ENCODE measurements at places on chromosomes 5 and 9.

GRCh38 chr5:125236981-125237380, 490.5 kb upstream of the ZNF608 start:
- DNase-seq: no peak

- peak; percentile 83 for DNase-seq
These were observed 440.1 kb upstream of the ADAMTS16 start for GRCh38 chr5:4700069-4700468.

DNA sequence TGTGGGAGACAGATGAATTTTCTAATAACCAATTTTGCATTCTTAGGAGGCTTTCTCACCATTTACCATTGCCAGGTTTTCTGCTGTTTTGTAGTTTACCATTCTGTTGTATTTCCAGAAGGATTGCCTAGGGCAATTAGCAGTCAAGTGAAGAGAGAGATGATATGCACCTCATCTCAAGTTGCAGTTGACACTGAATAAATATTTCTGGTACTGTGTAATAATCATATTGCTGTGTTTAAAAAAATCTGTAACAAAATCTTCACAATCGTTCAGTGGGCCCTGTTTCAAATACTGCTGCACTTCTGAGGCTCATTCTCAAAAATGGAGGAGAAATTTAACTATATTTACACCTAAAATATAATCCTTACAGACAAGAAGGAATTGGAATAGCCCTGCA, 706.1 kb upstream of the PTPRD start:
- no peak for DNase-seq

DNA sequence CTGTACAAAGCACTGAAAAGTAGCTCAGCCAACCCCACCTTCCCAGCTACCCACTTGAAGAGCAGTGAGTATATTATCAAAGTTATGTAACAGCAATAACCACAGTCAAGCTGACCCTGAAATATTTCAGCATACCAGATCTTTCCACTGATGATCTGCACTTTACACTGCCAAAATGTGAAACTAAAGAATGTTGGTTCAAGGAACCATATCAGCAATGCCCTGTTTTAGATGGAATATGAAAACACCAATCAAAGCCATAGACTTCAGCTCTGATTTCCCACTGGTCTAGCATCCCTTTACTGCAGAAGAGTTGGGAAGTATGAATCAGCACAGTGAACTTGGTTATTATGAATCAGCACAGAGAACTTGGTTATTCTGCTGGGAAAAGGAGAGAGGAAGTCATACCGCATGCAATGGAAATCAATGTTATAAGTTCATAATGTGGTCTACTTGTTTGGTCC, 20.0 kb downstream of the CEMIP2 start:
- DNase-seq: no peak

DNA sequence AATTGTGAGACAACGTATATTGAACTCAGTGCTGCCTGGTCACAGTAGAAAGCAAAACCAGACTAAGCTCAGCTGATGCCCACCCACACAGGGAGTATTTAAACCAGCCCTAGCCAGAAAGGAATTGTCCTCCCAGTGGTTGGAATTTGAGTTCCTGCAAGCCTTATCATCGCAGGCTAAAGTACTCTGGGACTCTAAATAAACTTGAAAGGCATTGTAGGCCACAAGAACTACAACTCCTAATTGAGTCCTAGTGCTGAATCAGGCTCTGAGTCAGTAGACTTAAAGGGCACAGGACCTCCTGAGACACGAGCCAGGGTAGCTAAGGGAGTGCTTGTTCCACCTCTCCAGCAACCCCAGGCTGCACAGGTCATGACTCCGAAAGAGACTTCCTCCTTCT, 171.4 kb downstream of the MCTP1 start:
- DNase-seq: no peak

GRCh38 chr5:54108136-54108535, 202.2 kb downstream of the ARL15 start:
- no peak for DNase-seq

DNA sequence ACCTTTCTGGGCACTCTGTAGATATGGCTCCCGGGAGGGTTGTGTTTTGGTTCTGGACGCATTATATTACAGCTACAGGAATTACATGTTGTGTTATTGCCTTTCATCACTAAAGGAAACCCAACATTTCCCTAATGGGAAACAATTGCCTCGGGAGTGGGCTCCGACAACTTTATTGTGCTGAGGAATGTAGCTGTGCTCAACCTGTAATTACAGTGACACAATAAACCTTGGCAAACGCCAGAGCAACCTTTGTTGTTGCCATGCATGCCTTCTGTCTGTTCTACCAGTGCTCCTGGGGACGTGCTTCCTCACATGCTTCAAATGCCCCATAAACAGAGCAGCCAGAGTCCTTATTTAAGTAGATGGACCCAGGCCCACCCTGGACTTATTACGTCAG, 182.4 kb downstream of the DIRAS2 start:
- DNase-seq: no peak

GRCh38 chr5:181259974-181260719, 796 bp downstream of the TRIM52 start:
- no peak for DNase-seq

DNA sequence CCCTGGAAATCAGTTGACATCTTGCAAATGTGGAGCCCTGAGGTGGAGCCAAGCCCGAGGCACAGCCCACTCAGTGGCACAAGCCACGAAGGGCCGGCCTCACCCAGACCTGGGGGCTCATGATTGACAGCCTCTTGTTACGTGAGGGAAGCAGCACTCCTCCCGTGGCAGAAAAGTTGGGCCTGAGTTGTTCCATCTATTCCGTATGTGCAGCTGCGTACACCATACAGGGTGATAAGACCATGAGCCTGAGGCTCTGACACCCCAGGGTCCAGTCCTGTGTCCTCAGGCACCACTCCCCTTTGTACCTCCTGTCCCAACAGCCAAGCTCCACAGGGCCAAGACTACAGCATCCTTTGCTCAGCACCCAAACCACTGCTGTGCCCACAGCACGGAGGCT, 1.9 kb upstream of the ORM2 start:
- DNase-seq: no peak

DNA sequence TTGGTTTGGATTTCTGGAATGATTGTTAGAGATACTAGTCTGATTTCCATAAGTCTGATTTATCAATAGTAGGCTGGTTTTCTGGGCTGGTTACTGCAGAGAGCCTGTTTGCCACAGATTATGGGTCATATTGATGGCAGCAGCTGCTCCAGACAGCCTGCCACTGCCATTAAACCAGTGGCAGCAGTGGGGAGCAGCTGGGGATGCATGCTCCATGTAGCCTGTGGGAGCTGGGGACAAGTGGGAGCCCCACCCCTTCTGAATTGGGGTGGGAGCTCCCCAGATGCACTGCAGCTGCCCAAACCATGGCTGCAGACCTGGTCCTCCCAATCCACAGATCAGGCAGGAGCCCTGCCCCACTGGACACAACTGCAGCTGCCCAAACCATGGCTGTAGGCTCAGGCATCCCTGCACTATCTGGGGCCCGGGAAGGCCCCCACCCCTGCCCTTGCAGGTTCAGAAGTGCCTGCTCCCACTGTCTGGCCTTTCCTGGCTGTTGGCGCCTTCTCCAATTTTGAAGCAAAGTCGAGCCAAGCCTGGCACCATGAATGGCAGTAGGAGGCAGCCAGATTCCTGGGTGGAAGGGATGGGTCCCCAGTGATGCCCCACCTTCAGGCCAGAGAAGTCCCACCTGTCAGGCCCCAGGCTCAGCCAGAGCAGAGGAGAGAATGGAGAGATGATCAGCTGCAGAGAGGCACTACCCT, 402.9 kb upstream of the TYRP1 start:
- no peak for DNase-seq

GRCh38 chr5:50725800-50726474, 59.5 kb downstream of the PARP8 start:
- no peak for DNase-seq

- DNase-seq: no peak
These were observed 93.9 kb downstream of the MAPKAP1 start for GRCh38 chr9:125613141-125613540.

DNA sequence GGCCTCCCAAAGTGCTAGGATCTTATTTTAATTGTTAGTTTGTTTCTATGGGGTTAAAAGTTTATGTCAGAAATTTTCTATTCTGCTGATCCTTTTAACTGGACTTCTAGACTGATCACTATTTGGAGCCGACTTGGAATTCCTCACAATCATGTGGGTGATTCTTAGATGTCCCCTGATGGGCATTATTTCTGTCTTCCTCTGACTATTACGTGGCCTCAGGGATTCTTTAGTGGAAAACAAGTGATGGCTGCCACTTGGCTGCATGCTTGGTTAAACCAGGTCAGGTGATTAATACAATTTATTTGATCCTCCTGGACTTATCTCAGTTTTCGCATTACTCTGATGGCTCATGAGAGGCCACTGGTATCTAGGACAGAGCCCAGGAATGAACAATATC, 32.2 kb upstream of the OR2S2 start:
- DNase-seq: no peak

DNA sequence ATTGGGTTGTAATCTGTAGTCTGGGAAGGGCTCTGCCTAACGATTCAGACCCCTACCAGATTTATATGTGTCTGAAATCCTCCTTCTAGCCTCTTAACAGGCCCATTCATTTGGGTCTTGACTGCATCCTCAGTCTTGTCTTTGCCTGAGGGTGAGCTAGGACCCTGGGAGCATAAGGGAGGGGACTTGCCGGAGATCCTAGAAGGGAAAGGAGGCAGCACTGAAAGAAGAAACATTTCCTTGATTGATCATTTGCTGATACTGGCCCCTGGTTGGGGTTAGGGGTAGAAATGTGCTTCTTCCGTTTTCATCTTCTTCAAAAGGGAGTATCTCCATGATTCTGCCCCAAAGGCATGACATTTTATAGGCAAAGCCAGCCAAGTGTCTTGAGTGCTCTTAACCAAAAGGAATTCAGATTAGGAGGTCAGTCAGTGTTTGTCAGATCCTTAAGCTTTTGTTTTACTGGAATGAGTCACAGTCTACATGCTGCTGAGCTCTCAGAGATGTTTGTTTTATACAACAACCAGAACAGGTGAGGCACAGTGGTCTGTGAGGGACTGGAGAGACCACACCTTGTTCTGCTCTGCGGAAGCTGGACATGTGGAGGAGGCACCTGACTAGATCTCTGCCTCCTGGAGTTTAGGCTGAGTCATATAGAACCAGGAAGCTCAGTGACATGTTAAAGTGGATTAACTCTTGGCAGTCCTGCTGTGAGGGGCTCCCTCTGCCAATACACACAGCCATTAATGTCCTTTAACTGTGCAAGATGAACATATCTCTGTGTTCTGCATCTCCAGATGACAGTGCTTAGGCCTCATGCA, 37.7 kb downstream of the PCDHAC2 start:
- DNase-seq: no peak

GRCh38 chr9:91055845-91056244, 254.2 kb downstream of the SYK start:
- no peak for DNase-seq

- no peak for DNase-seq
These were observed 629.8 kb upstream of the SEMA6A start for GRCh38 chr5:117204404-117204803.

- no peak for DNase-seq
These were observed 355.1 kb upstream of the TUSC1 start for GRCh38 chr9:26033336-26033735.

DNA sequence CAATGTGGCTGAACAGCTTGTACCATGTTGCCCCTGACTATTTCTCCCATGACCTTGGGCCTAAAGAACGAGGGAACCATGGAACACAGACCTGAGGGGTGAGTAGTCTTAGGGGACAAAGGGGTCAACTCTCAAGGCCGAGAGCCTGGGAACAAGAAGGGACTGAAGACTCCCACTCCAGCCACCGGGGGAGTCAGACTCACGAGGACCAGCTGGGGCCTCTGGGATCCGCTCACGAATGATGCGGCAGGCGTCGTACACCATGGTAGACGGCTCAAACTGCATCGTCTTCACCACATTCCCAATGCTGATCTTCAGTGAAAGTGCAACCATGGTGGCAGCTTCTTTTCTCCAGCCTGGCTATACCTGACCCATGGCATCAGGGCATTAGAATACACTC, 6.6 kb downstream of the TLN1 start:
- DNase-seq: no peak

- DNase-seq: no peak
These were observed 16.8 kb downstream of the PIP5K1B start for GRCh38 chr9:68721666-68722330.

DNA sequence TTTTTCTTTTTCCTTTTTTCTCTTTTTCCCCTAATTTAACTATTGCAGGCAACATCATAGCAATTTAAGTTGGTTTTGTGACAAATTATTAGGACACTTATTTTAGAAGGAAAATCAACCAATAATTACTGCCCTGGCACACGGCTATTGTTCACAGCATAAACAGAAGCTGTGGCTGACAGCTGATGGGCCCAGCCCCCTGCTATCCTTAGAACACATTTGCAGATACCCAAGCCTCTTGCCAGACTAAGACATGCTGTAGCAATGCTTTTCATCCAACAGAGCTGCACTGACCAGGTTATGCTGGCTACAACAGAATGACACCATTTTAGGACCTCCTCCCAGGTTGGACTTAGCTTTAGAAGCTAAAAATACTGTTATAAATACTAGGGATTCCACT, 852.7 kb upstream of the DMAC1 start:
- no peak for DNase-seq

DNA sequence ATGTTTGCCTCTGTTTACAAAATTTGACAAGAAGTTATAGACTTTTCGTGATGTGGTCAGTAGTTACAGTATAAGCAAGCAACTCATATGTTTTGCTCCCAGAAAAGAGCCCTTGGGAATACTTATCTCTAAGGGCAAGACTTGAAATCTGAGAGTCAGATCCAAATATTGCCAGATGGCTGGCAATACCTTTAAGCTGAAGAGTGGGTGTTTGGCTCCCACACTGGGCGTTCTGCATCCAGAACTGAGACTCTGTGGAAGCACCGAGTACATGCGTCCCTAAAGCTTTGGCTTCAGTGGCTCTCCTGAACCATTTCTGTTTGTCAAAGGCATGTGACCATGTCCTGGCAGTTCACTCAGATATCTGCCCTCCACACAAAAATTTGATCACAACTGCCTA, 194.1 kb downstream of the DCP2 start:
- no peak for DNase-seq

DNA sequence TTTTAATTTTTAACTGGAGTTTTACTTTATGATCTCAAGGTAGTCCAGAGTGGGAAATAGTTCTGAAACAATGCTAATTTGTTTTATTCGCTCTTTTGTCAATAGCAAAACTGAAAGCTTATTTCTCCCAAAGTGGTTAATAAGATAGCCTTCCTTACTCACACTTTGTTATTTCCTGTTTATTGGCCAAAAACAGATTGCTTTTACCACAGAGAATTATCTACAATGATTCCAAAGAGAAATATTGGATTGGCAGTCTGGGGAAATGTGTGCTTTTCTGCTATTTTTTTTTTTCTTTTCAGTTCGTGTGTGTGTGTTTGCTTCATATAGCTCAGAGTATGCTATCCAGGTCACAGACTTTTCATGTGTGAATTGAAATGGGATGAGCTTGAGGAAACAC, 756.7 kb upstream of the RGMB start:
- no peak for DNase-seq

GRCh38 chr5:154461531-154461930, 15.7 kb downstream of the SAP30L start:
- DNase-seq: no peak

DNA sequence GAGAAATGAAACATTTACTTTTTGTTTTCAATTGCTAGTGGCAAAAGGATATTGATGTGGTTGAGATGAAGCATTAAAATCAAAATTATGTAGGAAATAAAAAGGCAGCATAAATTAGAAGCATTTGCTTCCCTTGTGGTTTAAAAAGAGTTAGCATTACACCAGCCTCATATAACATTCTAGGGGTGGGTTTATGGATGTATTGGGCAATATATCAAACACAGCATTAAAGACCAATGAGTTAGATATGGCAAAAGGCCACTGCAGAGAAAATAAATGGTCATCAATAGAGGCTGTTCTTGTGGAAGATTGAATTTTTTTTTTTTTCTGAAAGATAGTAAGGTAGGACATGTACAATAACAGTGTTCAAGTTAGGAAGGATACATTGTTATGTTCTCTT, 473.0 kb downstream of the TLR4 start:
- no peak for DNase-seq
